ENCODE measurements at places on chromosomes 5 and 9. TPM values are rescaled to one million over a fixed set of nuclear protein-coding genes. Genes with fewer than 3 reads are reported as not detected.

HTR4 gene
- total RNA-seq, result not detected

SLC6A19 gene
- total RNA-seq, result not detected

LCN9 gene
- not detected for total RNA-seq

ARID3C gene
- total RNA-seq, result 0.31 TPM

PTGDS gene
- total RNA-seq, result not detected

ECSCR gene
- total RNA-seq, result not detected

C5orf63 gene
- total RNA-seq, result 7.3 TPM

TEX48 gene
- not detected for total RNA-seq

BNC2 gene
- 2.5 TPM for total RNA-seq

POU5F2 gene
- total RNA-seq, result 0.08 TPM

MORN5 gene
- total RNA-seq, result not detected

GBGT1 gene
- 2.7 TPM for total RNA-seq

PCDH12 gene
- 0.04 TPM for total RNA-seq

SLC45A2 gene
- not detected for total RNA-seq

NPDC1 gene
- 9.0 TPM for total RNA-seq

SOWAHA gene
- not detected for total RNA-seq

ANKRD33B gene
- total RNA-seq, result 0.42 TPM

FOXD4L5 gene
- total RNA-seq, result not detected

TXNDC8 gene
- total RNA-seq, result not detected

RASGRF2 gene
- total RNA-seq, result under 0.01 TPM
